ENCODE measurements at places on chromosomes 5 and 9.

DNA sequence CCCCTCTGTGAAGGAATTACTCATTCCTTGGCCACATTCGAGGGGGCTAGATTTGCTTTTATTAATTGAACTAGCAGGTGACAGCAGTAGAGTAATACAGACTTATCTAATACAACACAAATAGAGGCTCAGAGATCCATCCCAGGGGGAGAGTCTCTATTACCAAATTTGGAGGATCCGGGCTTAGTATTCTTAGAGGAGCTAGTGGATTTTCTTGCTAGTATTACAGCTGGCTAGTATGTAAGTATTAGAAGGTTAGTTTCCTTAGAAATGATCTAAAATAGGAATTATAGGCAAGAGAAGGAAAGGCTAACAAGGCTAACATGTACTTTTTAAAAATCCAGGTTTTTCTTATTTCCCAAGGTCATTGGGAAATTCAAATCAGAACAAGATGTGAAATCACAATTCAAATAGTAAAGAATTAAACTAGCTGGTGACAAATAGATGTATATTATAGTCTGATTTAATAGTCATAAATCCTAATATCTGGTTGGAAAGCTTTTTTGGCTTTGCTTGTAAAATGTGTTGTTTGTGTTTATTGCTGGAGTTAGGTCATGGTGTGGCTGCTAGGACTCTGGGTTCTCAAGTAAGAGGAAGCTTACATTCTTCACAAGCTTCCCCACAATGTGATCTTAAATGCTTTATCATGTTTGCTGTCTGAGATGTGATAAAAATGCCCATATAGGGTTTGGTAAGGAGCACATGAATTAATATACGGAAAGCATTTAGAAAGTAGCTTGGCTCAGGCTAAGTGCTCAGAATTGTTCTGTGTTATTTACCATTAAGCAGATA is 160.4 kb upstream of the MPDZ start:
- DNase-seq, result no peak

DNA sequence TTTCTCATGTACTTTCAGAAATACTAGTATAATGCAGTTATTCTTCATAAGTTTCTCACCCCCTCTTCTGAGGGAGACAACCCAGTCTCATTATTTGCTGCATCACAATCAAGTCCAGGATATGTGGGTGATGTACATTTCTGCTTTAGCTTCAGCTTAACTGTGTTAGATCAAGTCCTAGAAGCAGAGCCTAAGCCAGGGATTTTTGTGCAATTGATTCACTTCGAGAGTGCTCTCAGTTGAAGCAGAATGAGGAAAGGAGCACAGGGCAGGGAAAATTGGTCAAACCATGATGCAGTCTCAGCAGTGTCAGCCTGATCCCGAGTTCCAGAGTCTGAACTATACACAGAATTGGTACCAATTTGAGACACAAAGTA is 15.1 kb downstream of the HNRNPK start:
- DNase-seq, result no peak

DNA sequence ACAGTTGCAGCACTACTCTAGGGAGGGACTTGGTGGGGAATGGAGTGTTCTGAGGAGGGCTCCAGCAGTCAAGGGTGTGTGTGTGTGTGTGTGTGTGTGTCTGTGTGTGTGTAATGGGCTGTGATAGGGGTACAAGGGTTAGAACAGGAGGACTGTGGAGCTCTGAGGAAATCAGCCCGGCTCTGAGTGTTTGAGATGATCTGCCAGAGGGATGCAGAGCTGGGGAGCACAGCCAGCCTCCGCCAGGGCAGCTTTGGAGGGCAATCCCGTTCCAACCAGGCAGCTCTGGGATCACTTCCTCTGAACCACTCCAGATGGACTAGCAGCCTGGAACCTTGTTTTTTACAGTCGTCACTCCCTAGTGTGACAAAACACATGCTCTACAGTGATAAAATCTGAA is 3.0 kb upstream of the SLC6A7 start:
- DNase-seq, result no peak

DNA sequence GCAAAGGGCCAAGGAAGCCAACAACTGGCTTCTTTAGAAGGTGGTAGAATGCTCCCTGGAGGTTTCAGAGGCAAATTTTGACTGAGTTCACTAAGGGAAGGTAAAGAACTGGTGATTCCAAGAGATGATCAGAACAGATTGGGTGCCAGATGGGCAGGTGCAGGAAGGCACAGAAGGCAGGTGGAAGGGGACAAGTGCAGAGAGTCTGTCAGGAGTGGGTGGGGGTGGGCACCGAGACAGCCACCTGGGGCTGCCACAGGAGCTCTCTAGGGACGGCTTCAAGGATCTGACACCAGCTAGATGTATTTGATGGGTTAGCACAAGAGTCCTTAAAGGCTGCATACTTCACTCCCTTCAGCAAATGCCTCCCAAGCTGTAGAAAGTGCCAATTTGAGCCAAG is 207.3 kb downstream of the PTTG1 start:
- DNase-seq, result no peak

DNA sequence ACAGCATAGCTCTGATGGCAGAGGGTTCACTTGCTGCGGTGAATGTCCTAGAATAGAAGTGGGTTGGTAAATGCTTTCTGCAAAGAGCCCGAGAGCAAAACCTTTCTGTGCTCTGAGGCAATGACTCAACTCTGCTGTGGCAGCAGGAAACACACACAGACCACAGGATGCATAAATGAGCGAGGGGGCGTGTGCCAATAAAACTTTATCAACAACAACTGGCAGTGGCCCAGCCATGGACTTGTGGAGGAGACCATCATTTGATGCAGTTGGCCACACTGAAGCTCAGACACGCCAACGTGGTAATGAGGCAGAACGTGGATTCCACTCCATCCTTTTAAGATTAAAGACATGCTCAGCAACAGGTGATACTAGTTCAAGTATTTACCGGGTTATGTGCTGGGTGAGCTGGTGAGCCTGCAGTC is 6.8 kb downstream of the MRPL36 start:
- no peak for DNase-seq

GRCh38 chr9:33813712-33814641 is 3.0 kb upstream of the UBE2R2 start:
- DNase-seq, result no peak

- no peak for DNase-seq
Measured at GRCh38 chr5:40397091-40397490, 282.6 kb upstream of the PTGER4 start.

- no peak for DNase-seq
Measured at GRCh38 chr5:39943811-39944210, 519.0 kb upstream of the DAB2 start.

- DNase-seq, result no peak
Measured at GRCh38 chr5:179955630-179956029, 47.9 kb upstream of the TBC1D9B start.

- DNase-seq, result no peak
Measured at GRCh38 chr5:22678886-22679285, 174.3 kb downstream of the CDH12 start.

- DNase-seq, result no peak
Measured at GRCh38 chr5:158929552-158930218, 170.0 kb downstream of the EBF1 start.

GRCh38 chr9:99506747-99507348 is 284.8 kb downstream of the SEC61B start:
- no peak for DNase-seq

- DNase-seq, result peak; percentile 20
Measured at GRCh38 chr9:96150324-96151227, 151.4 kb downstream of the HSD17B3 start.

GRCh38 chr5:87120518-87121303 is 147.0 kb upstream of the RASA1 start:
- no peak for DNase-seq

GRCh38 chr5:165310031-165310430 is 1804.6 kb downstream of the MAT2B start:
- DNase-seq, result no peak

- DNase-seq, result no peak
Measured at GRCh38 chr5:7828269-7828668, 22.7 kb downstream of the CFAP90 start.

GRCh38 chr9:4844056-4844838 is 51.5 kb downstream of the RCL1 start:
- no peak for DNase-seq

- DNase-seq, result no peak
Measured at GRCh38 chr5:174159327-174160114, 114.0 kb downstream of the NSG2 start.

Data from stimulated activated CD8-positive, alpha-beta memory T cell treated with anti-CD3 and anti-CD28 coated beads, Interleukin-4, amount 100 ng/mL, for 1 hour (primary cell).